Renal pelvis (tissue), 12 donors: ENCODE measurements at places on chromosomes 2 and 18. TPM values are rescaled to one million over a fixed set of nuclear protein-coding genes. Genes with fewer than 3 reads are reported as not detected.

- no peak for DNase-seq
Measured at GRCh38 chr18:58541789-58542425, 87.0 kb downstream of the ALPK2 start.

GRCh38 chr18:62898359-62898758 is 183.0 kb downstream of the PHLPP1 start:
- no peak for DNase-seq

GRCh38 chr2:172571245-172571644 is 15.4 kb downstream of the PDK1 start:
- DNase-seq: no peak

DNA sequence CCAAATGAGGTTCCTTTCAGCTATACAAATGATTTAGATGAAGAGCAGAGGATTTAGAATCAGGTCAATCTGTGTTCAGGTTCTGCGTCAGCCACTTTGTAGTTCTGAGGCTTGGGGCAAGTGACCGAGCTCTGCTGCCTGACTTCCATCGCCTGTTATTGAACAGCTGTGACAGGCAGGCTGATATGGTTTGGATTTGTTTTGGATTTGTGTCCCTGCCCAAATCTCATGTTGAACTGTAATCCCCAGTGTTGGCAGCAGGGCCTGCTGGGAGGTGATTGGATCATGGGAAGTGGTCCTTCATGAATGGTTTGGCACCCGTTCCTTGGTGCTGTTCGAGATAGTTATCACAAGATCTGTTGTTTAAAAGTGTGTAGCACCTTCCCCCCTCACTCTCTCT is 18.6 kb downstream of the TYMS start:
- no peak for DNase-seq

GRCh38 chr2:25062511-25062917 is 20.6 kb downstream of the EFR3B start:
- no peak for DNase-seq

DNA sequence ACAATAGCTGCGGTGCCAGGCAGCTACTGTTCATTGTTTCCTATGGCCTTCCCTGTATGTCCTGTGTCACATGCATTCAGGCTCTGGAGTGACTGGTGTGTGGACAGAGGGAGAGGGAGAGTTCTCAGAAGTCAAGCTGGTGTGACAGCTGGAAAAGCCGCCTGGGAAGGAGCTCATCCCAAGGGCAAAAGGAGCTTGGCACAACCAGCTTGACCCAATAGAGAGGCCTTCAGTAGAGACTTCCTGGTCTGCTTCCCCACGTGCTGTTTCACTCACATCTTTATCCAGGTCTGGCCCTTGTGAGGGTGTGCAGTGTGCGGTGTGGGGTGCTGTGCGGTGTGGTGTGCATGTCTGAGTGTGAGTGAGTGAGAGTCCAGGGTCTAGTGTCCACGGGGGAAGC is 11.1 kb upstream of the NT5DC4 start:
- DNase-seq: no peak

- DNase-seq: no peak
Measured at GRCh38 chr2:71507476-71507875, 54.1 kb downstream of the DYSF start.

- no peak for DNase-seq
Measured at GRCh38 chr18:10440884-10441283, 13.6 kb upstream of the APCDD1 start.

ABCB6 gene
- 47.3 TPM for polyA plus RNA-seq

DAPL1 gene
- polyA plus RNA-seq: 40.9 TPM

MEIS1 gene
- 117 TPM for polyA plus RNA-seq

GALM gene
- 65.8 TPM for polyA plus RNA-seq
